ENCODE measurements at places on chromosomes 16 and 17.
A peak's percentile ranks its signal among the peaks of the same experiment; 100 is the strongest.

DNA sequence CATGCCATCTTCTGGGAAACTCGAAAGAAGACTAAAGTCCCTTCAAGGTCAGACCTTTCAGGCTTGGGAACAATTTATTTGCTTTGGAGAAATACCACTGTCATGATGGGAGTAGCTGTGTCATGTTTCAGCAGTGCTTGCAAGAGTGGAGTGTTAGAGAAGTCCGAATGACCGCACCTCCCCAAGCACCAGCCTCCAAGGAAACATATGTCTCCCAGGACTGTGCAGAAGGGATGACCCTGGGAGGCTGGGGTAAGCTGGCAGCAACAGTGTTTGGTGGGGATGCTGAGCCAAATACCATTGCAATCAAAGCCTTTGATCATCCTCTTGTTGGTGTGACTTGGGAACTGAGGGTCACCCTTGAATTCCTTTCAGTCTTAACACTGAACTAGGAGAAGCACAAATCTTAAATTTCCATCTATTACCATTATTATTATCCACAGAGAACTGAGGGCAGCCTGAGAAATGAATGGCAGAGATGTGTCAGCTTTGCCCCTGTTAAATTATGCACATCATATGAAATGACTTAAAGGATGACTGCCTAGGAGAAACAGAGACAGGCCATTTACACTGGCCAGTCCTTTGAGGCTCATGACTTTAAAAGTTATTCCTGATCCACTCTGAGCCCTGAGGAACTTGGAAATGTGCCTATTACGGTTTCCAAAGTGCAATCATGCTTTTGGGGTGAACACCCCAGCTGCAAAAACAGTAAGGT lies 244.9 kb downstream of the CA10 start:
- DNase-seq: no peak

- DNase-seq: peak; percentile 18
These were observed 9.4 kb upstream of the ENGASE start for GRCh38 chr17:79065105-79065670.

GRCh38 chr16:66401610-66402009 lies 25.5 kb upstream of the BEAN1 start:
- no peak for DNase-seq

DNA sequence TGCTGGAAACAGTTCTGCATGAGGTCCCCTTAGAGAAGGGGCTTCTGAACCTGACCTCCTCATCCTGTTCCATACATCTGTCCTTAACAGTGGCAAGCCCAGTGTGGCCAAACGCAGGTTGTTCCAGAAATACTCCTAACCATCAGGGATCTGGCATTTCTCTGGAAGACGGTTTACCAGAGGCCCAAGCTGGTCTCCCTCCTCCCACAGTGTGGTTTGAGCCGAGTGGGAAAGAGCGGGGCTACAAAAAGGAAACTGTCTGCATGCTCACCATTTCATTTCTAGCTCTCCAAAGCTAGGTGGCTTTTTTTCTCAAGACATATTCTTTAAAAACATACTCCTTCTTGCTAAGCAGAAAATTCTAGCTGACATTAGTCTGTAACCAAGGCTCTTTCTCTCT lies 6.0 kb downstream of the MXRA7 start:
- DNase-seq: no peak

DNA sequence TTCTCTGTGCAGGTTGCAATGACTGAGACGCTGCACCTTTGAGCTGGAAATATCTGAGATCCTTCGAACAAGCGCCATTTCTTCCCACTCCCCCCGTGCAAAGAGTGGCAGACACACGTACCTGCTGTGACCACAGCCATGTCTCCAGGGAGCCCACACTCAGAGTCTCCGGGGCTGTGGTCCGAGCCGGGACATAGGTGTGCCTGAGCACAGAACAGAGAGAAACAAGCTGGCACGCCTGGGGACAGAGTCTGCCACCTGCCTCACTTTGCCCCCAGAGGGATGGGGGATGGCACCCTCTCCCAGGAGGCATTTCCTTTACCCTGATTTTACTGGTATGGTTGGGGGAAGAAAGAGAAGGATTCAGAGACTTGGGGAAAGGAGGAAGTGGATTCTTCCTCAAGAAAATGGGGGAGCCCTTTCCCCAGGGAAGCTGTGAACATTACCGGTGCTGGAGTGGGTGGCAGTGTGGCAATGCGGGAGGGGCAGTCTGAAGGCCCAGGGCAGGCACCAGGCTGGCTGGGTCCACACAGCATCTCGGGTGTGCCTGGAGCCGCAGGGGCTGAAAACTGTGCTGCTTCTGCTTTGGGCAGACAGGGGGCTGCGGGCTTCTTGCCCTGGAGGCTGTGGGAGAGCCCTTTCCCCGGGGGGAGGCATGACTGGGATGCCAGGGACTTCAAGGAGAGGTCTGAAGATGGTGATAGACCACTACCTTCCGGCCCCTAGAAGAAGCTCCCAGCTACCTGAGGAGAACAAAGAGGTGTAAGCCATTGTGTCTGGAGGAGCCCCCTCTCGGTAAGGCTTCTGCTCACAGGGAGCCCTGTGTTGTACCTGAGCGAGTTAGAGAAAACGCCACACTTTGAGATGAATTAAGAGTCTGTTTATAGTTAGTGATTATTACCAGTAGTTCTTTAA lies 6.6 kb upstream of the PIK3R6 start:
- no peak for DNase-seq

DNA sequence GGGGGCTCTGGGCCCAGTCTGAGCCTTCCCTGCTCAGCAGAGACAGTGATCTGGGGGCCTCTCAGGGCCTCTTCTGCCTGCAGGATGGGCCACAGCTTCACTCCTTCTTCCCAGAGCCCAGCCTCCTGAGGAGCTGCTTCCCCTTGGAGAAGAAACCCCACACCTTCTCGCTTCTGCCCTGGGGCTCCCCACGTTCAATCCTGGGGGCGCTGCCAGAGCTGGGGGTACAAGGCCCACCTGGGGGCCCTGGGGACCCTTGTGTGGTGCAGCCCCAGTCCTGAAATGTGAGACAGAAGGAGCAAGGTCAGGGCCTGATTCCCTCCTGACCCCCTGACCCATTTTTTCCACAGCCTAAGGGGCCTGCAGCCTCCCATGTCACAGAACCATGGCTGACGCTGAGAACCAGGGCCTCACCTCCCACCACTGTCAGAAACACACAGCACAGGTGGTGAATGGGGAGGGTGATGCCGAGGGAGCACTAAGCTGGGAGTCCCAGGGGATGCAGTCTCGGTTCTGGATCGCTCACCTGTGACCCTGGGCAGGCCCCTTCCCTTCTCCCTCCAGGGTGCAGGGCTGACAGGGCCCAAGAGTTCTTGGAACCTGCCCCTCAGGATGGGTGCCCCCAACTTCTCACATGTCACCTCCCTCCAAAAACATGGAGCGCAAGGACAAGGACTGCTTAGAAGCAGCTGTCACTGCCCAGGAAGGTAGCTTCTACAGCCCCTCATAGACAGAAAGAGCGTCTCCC lies 21.6 kb upstream of the MPO start:
- DNase-seq: no peak

DNA sequence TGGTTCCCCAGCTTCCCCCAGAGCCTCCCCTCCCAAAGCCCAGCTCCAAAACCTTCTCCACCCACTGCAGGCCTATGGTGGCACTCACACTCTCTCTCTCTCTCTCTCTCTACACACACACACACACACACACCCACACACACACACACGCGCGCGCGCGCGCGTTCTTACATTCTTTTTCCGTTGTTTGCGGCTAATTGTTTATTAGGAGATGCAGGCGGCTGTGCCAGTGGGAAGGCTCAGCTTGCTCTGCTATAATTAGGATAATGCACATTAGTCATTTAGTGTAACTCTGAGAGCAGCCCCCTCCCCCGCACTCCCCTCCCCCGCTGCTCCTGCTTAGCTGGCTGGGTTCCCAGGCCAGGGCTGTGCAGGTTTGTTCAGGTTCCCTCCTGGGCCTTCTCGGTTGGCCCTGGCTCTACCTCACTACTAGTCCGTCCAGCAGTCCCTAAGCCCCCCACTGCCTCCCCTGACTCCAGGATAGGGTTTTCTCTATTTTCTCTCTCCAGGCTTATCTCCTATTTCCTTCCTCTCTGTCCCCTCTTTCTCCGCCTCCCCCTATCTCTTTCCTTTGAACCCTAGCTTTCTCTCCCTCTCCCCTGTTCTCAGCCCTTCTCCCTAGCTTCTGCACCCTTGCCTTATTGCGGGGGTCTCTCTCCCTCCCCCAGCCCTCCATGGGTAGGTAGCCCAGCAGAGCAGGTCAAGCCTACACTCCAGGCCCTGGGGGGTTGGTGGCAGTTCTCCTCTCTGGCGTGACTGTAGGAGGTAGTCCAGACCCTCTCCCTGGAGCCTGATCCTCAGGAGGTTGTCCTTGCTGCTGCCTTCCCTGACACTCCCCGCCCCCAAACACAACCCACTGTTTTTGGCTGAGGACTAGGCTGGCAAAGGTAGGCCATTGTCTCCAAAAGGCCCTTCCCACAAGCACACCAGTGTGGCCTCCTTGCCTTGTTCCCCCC lies 34.0 kb downstream of the TMEM132E start:
- no peak for DNase-seq

GRCh38 chr16:4525634-4526277 lies 12.8 kb downstream of the CDIP1 start:
- DNase-seq: no peak

DNA sequence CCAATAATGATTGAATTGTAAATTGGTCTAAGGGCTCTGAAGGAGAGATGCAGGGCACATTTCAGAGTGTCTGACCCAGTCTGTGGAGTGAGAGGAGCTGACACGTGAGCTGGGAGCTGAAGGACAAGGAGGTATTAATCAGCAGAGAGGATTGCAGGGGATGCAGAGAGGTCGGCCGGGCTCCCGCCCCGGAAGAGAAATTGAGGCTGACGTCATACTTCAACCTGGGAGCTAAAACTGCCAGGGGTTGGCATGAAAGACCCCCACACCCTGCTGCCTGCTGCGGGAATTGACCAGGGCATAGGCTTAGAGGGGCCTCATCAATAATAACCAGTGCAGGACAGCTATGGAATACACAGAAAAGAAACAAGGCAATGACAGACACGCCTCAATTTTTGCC lies 53.6 kb upstream of the CLEC19A start:
- no peak for DNase-seq

DNA sequence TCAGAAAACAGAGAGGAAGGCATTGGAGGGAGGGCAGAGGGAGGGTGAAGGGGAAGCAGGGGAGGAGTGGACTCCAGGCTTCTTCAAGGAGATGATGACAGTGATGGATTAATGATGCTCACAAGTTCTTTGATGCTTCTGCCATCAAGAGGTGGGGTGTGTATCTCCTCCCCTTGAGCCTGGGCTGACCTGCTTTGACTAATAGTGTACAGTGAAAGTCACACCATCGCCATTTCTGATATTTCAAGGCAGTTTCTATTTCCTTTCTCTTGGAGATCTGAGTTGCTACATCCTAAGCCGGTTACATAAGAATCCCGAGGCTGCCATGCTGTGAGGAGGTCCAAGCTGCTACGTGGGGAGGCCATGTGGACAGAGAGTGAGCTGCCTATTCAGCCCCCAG lies 312.5 kb downstream of the MAF start:
- no peak for DNase-seq

DNA sequence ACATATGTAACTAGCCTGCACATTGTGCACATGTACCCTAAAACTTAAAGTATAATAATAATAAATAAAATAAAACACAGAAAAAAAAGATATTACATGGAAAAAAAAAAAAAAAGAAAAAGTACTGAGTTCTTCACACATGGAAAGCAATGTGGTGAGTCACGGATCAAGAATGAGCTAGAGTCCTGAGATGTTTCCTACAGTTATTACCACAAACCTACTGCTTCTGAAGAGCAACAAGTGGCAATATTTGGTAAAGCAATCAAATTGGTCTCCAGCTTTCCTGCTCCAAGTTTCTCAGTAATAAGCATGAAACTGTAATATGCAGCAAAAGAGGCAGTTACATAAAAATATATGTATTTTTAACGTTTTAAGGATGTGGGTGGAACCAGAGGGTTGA lies 223.3 kb upstream of the SALL1 start:
- DNase-seq: no peak

DNA sequence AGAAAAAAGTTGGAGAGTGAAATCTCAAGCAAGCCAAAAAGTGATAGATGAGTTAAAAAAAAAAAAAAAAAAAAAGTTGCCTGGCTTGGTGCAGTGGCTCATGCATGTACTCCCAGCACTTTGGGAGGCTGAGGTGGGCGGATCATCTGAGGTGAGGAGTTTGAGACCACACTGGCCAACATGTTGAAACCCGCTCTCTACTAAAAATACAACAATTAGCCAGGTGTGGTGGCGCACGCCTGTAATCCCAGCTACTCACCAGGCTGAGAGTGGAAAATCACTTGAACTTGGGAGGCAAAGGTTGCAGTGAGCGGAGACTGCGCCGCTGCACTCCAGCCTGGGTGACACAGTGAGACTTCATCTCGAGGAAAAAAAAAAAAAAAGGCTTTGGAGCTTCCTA lies 668.8 kb downstream of the WWOX start:
- DNase-seq: no peak

- no peak for DNase-seq
These were observed 9.3 kb downstream of the NQO1 start for GRCh38 chr16:69717066-69717465.

- DNase-seq: no peak
These were observed 3.1 kb downstream of the CDC6 start for GRCh38 chr17:40290629-40291280.

GRCh38 chr17:3802461-3803307 lies 1.7 kb upstream of the ITGAE start:
- DNase-seq: no peak

DNA sequence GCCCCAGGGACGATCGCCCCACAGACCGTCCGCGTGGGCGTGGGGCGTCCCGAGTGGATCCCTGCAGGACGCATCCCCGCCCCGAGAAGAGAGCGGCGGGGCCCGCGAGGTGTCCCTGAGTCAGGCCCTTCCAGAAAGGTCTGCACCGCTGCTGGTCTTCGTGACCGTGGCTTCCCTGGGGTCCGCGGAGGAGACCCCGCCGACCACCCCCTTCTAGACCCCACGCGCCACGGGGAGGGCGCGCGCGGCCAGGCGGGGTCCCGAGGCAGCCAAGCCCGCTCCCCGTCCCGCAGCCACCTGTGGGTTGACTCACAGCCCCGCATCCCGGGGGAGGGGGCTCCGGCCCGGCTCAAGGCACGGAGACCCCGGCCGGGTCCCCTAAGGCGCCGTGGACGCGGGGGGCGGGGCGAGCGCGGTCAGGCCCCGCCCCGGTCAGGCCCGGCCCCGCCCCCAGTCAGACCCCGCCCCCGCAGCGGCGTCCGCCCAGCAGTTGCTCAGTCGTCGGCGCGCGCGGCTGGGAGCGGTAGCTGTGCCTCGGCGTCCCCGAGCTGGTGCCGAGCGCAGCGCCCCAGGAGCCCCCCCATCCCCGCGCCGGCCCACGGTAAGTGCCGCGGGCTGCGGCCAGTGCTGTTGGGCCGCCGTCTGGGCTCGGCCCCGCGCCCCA lies at the start of gene BAIAP3:
Gene BAIAP3 (plus strand): TSS at position 497 of the 664 bp plus-strand sequence. CDS start 4,905 bp downstream, outside the sequence.
- DNase-seq: no peak

Measured in activated CD8-positive, alpha-beta memory T cell treated with anti-CD3 and anti-CD28 coated beads for 4 hours (primary cell).